ENCODE measurements at places on chromosomes 6 and 20. TPM values are rescaled to one million over a fixed set of nuclear protein-coding genes. Genes with fewer than 3 reads are reported as not detected.

Gene LPA
- total RNA-seq, result not detected

Gene FAM209B
- total RNA-seq, result not detected

Gene OLIG3
- total RNA-seq, result not detected

Gene SLC17A3
- not detected for total RNA-seq

Gene LY6G6C
- total RNA-seq, result not detected

Gene E2F1
- 19.5 TPM for total RNA-seq

Gene CST2
- not detected for total RNA-seq

Gene CMTR1
- total RNA-seq, result 21.2 TPM

Gene MROH8
- total RNA-seq, result 0.89 TPM

Gene C6orf58
- not detected for total RNA-seq

Gene NR2E1
- total RNA-seq, result not detected

Gene PGC
- total RNA-seq, result not detected

Gene OVOL2
- not detected for total RNA-seq

Gene ID4
- 0.89 TPM for total RNA-seq

Gene KHDC1L
- not detected for total RNA-seq

Gene PAX1
- total RNA-seq, result not detected

Gene SUPT3H
- total RNA-seq, result 4.0 TPM

Gene MKKS
- total RNA-seq, result 5.2 TPM

Gene DAAM2
- 7.9 TPM for total RNA-seq

All from bronchus fibroblast of lung (primary cell).